ENCODE measurements at places on chromosomes 2 and 18.
A peak's percentile ranks its signal among the peaks of the same experiment; 100 is the strongest.

- no peak for DNase-seq
These were observed 238.1 kb downstream of the SEPTIN10 start for GRCh38 chr2:109375656-109376055.

- DNase-seq: no peak
These were observed 66.3 kb downstream of the SLC66A2 start for GRCh38 chr18:79884963-79885728.

DNA sequence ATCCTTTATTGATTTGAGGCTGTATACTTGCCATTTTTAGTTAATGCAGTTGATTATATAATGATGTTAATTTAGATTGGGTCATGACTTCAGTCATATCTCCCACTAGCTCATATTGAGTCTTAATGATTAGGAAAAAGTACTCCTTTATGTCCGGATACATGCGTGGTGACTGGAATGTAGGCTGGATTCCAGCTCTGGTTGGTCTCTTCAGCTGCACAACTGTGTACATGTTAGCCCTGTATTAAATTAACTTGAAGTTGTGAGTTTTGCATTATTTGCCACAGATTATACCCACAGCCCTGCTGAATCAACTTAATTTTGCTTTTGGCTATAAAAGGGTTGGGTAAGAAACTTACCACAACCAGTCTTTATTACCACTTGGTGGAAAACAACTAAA lies 22.5 kb downstream of the MOB4 start:
- DNase-seq: peak; percentile 7

DNA sequence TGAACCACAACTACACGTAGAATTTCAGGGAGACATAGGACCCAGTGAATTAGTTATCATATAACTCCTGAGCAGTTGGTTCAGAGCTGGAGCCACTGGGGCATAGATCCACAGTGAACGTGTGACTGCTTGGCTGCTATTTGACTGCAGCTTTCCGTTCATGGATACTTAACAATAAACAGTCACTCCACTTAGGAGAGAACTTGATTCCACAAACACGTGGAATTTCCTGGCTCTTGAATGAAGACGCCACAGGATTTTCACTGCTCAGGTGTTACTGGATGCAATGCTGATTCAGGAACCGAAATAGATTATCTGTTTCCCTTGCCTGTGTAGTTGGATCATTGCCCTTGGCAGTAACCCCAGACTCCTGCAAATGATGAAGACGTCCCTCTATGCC lies 679.1 kb upstream of the ZEB2 start:
- no peak for DNase-seq

DNA sequence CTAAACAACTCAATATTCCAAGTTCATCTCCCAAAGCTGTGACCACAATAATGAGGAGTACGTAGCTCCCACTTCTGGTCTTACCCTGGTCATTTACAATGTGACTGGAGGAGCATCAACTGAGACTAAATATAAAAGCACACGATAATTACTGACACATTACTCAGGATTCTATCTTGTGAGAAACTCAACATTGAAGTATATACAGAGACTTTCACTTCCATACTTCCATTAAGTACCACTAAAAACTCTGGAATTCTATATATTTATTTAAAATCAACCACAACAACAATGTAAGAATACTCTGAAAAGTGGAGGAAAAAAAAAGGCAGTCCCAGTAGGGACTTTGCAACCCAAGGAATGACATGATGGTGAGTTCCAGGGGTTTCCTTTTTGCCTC lies 61.4 kb downstream of the XDH start:
- DNase-seq: peak; percentile 70
